ENCODE measurements at places on chromosomes 3 and 15.

GRCh38 chr3:59796456-59796855, 746.6 kb upstream of the CFAP20DC start:
- DNase-seq: no peak

GRCh38 chr15:89278307-89278706, 34.5 kb downstream of the FANCI start:
- no peak for DNase-seq

DNA sequence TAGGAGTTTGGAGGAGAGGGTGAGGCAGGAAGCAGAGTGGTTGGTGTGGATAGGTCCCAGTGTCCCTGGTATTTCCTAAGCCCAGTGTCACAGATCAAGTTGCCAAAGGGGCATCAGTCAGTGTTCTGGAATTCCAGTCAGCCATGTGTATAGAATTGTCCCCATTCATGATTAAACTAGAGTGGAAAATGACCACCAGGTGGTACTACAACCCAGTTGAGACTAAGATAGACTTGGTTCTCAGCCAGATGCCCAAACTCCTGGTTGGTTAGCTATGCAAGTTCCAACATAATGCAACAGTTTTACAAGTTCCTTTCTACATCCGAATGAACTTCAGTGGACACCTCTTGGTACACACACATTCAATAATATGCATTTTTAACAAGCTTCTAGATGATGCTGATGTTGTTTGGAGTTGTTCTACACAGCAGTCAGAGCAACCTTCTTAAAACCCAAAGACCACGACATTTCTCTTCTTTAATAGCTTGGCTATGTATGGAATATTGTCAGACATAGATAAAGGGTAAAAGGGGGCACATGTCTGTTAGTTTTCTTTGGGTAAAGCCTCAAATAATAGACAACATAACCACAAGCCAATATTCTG, 8.4 kb upstream of the ATR start:
- DNase-seq: no peak

DNA sequence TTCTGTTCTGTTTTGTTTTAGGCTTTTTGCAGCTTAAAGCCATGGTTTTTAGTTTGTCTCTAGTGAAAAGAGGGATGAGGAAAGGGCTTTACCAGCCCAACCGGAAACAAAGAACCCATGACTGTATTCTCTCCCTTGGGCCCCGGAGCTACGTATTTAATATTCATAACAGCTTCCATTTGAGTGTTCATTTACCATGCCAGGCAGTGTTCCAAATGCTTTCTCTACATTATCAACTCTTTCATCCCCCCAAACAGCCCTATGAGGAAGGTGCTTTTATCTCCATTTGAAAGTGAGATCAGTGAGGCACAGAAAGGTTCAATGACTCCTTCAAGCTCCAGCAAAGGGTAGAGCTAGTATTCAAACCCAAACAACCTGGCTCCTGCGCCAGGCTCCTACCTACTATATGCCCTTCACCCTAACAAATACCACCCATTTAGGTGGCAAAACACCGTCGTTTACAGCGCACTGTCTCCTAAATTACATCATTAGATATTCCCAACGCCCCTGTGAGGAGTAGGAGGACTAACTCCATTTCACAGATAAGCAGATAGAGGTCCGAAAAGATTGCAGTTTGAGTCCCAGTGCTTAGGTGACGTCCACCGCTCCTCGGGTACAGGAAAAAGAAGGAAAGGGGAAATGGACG, 27.9 kb downstream of the GTPBP8 start:
- DNase-seq: no peak

DNA sequence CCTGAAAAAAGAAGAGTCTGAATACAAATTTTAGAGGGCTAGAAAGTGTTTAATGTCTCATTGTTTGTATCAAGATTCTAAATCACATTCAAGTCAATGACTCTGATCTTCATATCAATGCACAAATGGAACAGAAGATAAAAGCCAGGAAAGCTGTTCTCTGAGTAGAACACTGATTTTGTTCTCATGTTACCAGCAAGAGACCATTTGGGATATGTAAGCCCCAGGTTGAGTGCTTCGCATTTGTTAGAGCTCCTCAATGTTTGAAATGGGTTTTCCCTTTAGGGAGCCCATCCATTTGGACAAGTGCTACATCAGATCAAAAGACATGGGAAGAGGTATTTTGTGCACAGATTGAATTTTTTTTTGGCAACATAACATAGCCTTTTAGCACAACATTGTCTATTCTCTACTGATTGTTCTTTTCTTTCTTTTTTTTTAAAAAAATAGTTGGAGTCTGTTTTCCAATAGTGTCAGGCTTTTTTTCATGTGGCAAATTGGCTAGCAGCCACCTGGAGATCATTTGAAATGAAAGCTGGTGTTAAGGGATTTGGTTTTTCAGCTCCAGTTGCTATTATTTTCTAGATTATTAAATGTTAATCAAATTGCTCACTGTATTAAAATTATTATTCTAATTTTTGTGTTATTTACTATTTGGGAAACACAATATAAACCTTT, 74.5 kb upstream of the ZPLD1 start:
- DNase-seq: no peak

DNA sequence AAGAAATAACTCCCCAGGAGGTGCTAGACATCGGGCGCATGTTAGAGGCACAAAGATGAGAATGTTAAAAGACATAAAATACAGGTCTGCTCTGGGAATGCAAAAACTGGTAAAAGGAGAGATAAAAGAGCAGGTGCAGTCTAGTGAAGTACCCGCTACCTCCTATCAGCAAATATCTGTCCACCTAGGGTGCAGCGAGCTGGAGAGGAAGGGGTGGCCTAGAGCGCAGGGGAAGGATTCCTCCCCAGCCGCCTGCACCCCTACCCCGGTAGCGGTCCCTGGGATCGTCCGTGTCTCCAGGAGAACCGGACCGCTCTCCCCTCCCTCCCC, 237 bp upstream of the ZNF662 start:
- DNase-seq: no peak

- DNase-seq: no peak
Measured at GRCh38 chr15:89772932-89773583, 3.1 kb upstream of the MESP2 start.

DNA sequence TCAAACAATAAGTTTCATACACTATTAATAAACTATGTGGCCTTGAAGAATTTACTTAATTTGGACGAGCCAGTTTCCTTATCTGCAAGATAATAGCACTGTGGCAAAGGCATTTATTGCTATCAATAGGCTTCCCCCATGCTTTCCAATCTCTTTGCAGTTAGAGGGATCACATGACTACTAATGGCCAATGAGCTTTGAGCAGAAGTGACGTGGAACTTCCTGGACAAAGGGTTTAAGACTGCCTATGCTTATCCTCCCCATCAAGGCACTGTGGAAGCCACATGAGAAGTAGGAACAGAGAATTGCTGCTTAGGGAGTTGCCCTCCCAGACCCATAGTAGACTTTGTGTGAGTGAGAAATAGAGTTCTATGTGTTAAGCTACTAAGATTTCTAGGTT, 16.7 kb upstream of the ZMAT3 start:
- no peak for DNase-seq

DNA sequence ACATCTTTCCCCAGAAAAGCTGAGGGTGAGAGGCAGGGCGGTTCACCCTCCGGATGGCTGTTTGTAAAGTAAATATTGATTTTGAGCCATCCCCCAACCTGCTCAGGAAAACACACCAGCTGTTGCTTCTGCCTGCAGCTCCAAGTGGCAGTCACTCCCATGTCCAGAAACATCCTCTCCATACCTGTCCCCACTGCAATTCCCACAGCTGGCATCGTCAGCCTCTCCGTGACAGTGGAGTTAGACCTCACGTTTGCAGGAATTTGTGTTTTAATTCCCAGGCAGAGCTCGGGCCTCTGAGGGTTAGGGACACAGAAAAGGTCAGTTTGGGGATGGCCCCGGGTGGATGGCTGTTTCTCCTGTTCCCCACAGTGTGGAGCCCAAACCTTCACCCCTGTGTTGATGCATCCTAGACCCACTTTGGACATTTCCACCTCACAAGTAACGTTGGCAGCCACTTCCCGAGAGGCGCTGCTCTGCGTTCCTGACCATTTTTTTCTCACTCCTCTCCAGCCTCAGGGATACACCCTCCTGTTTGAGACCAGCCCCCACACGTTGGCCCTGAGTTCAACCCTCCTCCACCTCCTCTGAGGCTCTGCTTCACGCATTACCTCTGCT, 11.8 kb upstream of the FAM174B start:
- no peak for DNase-seq

GRCh38 chr3:194447161-194447560, 39.6 kb downstream of the ATP13A3 start:
- no peak for DNase-seq

DNA sequence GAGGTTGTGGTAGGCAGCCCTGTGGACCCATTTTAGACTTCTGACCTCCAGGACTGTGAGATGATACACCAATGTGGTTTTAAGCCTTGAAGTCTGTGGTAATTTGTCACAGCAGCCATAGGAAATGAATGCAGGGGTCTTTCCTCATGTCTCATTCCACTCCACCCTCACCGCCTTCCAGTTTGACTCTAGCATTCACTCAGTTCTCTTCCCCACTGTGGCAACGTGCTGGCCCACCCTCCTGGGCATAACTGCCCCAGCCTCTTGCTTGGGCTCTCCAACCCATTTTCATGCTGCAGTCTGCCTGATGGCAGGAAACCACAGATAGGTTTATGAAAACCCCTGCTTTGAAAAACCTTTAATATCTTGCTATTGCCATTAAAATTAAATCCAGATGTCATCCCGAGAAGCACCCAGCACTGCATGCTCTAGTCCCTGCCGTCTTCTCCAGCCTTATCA, 7.3 kb upstream of the TRNT1 start:
- DNase-seq: no peak
